ENCODE measurements at places on chromosomes 7 and 10.

- no peak for DNase-seq
Measured at GRCh38 chr7:36181668-36182067, 28.6 kb downstream of the EEPD1 start.

GRCh38 chr10:107994621-107995270 lies 830.2 kb upstream of the SORCS1 start:
- no peak for DNase-seq

DNA sequence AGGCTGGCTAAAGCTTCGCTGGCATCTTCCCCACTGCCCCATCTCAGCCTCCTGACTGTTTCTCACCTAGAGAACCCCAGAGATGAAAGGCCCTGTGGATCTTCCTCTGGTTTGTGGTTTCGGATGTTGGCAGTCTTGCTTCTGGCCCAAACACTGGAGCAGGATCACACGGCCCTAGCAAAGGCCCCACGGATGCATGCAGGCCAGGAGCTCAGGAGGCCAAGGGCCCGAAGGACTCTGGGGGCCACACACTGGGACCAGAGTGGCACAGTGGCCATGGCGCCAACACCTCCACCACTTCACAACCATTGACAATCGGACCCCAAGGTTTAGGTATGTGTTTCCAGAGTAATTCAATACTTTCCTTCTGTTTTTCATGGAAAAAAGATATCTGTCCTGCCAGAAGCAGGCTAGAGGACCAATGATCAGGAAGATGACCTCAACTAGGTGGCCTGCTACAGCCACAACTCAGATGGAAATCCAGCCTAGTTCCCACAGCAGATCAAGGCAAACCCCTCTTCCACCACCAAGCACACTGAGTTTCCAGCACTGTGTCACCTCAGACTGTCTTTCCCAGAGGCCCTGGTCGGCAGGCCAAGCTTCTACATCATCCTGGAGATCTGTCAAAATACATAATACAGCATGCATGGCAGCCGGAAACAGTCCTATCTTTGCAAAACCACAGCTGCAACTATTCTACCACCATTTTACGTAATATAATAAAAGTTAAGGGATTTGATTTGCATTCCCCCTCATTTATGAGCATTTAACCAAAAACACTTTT lies 53.0 kb downstream of the CTBP2 start:
- no peak for DNase-seq

DNA sequence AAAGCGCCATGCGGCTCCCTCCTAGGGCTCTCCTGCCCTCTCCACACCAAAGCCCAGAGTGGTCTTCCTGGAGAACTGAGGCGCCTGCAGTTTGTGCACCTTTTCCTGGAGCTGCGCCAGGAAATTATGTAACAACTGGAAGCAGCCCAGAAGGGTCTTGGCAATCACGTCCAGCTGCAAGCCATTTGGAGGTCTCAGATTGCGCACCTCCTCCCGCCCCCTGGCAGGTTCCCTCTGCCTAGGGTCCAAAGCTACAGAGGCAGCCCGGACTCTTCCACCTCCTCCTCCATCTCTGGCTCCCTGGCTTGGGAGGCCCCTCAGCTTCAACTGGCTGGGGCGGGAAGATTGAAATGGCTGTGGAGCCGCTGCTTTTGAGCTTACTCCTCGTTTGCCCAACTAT lies 34.0 kb upstream of the SFTPD start:
- DNase-seq = no peak

DNA sequence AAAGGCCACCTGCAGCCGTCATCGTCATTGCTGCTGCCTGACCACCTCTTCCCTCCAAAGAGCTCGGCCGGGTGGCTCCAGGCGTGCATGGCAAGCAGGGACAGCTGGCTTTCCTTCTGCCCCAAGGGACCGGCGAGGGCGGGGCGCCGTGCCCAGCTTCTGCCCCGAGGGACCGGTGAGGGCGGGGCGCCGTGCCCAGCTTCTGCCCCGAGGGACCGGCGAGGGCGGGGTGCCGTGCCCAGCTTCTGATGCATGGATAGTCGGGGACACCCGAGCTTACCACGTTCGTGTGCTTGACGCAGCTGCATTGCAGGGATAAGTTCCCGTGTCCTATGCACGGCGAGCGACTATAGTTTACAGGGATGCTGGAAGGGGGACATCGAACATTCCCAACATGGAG lies 27.0 kb downstream of the CFAP46 start:
- no peak for DNase-seq

- peak; percentile 5 for DNase-seq
Measured at GRCh38 chr10:119090968-119091367, 10.4 kb upstream of the EIF3A start.

DNA sequence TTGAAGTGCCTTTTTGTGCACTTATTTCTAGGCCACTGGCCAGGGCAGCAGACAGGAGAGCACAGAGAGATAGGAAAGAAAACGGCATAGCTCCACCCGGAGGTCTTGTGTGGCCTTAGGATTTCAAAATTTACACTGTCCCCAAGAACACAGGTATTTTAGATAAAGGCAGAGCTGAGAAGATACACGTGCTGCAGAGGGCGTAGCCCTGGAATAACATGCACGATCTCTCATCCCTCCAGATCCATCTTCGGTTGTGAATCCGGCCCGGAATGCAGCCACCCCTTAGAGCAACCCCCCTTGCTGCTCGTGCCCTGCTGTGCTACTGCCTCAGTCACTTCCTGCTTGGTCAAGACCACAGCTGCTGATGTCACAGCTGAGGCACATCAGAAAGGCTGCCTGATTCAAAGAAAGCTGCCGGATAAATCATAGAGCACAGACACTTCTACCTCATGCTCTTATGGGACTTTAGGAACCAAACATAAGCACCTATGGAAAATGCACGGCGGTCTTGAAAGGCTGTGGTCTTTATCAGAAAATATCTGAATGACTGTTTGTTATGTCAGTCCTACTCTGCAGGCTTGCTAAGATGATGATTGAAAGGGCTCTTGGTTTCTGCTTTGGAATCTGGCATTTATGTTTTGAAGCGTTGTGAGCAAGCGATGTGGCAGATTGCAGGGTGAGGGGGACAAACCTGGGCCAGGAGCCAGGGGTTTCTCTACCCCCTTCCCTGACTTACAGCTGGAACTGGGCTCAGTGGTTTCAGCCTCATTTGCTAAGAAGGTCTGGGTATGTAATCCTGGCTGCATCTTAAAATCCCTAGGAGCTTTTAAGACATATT lies 152.0 kb downstream of the SVIL start:
- DNase-seq = no peak

DNA sequence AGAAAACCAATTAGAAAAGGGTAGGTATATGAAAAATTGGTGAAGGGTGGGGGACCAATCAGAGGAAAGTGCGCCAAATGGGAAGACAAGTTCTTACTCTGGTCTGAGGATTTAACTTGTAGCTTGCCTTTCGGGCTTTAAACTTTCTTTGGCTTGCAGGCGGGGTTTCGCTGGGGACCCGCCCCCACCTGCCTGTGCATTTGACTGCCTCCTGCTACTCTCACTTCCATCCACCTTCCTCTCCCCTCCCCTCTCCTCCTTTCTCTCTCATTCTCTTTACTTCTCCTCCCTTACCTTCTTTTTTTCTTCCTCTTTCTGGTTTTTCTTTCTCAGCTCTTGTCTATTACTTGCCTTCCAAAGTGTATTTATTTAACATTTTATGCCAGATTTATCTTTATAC lies 278.8 kb downstream of the DNAJB9 start:
- DNase-seq = no peak

DNA sequence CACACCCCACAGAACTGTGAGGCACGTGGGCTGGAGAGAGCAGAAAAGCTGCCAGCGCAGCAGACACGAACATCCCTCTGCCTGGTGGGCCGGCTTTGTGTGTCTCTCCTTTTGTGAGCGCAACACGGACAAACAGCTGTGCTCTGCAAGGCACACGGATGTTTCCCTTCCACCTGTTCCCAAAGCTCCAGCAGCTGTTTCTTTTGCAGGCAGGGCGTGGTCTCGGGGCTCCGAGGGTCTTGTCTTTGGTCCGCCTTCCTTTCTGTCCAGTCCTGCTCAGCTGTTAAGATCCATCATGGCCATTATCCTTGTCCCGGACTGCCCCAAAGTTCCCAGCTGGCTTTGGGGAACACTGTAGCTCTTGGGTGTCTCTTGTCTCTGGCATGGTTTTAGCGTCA lies 32.7 kb upstream of the SH2B2 start:
- DNase-seq = no peak

GRCh38 chr7:15886626-15887025 lies 200.1 kb upstream of the MEOX2 start:
- DNase-seq = no peak

DNA sequence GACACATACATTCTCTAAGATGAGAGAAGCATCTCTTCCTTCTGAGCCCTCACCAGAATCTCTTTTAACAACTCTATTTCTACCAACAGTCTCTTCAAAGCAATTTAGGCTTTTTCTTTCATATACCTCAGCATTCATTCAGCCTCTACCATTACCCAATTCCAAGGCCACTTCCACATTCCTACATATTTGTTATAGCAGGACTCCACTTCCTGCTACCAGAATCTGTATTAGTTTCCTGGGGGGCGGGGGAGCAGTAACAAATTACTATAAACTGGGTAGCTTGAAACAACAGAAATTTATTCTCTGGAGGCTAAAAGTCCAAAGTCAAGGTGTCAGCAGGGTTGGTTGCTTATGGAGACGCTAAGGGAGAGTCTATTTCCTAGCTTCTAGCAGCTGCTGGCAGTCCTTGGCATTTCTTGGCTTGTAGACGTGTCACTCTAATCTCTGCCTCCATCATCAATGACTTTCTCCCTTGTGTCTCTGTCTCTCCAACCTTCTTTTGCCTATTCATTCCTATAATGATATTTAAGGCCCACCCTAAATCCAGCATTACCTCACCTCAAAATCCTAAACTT lies 7.4 kb downstream of the PRPS1L1 start:
- no peak for DNase-seq

GRCh38 chr7:96321658-96322372 lies at the start of gene SLC25A13:
Gene SLC25A13, minus strand, starts transcription at chr7:96322098. Its CDS starts 142 bp downstream, at chr7:96321956.
- peak; percentile 40 for DNase-seq

DNA sequence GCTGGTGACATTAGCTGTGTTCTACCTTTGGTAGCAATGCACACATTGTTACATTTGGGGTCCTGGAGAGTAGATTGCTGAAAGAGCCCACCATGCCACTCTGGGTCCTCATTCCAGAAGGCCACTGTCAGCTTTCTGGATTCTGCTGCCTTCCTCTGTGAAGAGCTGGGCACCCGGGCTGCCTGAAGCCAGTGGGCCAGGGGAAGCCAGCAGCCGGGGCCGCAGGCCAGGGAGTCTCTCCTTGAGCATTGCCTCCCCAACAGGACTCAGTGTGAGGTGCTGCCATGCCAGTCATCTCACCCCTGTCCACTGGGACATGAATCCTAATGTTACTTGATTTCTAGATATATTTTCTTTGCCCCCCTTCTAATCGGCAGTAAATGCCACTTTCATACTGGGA lies 234.0 kb downstream of the SKAP2 start:
- DNase-seq = no peak

Data from bone marrow (tissue), 2 donors.